ENCODE measurements at places on chromosomes 7 and 10.

DNA sequence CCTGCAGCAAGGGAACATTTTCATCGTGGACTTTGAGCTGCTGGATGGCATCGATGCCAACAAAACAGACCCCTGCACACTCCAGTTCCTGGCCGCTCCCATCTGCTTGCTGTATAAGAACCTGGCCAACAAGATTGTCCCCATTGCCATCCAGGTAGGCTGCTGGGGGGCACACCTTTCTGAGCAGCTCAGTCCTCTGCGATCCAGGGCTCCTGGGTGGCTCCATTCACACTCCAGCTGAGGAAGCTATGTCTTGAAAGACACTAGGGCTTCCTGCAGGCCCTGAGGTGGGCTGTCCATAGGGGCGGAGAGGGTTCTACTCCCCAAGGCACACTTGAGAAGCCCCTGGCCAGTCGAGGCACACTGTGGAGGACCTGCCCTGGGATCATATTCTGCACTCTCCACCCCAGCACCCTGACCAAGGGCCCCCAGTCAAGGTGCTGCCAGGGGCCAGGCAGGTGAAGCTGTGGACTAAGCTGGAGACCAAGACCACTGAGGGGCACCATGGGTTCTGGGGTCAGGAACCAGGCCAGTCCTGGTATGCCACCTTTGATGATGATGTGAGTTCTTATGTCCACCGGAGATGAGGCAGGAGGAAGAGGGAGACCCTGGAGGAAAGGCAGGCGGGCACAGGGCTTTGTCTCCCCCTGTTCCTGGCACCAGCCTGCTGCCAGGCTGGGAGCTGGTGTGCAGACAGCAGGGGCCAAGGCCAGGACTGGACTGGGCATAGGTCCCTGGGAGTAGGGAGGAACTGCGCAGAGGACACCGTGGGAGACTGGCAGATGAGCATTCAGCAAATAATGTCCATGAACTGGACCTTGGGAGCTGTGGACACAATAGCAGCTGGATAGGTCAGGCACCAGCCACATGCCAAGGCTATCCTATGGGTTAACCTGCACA, 54.8 kb downstream of the ALOX5 start:
- no peak for DNase-seq

DNA sequence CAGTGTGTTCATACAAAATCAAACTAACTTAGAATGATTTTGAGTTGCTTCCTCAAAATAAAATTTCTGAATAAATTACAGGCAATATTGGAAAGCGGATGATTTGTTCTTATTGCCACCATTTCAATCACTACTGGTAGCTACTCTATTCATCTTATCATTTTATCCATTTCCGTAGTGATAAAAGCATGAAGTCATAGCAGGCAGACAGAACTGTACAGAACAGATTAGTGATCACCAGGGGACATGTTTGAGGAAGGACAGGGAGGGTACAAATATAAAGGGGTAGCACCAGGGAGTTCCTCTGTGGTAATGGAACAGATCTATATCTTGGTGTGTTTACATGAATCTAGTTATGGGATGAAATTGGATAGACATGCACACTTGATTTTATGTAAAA, 138.5 kb downstream of the WNT2 start:
- no peak for DNase-seq

GRCh38 chr10:131975003-131975402, 6.7 kb downstream of the BNIP3 start:
- no peak for DNase-seq

- no peak for DNase-seq
Observed at GRCh38 chr7:44963364-44964290, 15.2 kb downstream of the MYO1G start.

- DNase-seq: no peak
Observed at GRCh38 chr10:42623929-42624328, 14.4 kb downstream of the ZNF33B start.

DNA sequence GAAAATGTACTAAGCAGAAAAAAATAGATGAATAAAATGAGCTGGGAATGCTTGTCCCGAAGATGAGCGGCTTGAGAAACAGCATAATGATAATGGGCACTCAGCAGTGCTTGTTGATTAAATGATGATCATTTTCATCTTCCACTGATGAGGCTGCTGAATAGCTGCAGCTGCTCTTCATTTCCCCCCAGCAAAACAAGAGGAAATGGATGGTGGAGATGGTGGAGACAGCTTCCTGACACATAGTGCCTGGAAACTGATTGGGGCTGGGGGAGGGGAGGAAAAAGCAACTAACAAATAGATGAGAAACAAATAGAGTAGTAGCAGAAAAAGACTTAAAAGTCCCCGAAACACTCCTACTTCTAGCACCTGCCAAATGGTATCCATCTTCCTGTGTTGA, 41.4 kb downstream of the MRC1 start:
- no peak for DNase-seq

DNA sequence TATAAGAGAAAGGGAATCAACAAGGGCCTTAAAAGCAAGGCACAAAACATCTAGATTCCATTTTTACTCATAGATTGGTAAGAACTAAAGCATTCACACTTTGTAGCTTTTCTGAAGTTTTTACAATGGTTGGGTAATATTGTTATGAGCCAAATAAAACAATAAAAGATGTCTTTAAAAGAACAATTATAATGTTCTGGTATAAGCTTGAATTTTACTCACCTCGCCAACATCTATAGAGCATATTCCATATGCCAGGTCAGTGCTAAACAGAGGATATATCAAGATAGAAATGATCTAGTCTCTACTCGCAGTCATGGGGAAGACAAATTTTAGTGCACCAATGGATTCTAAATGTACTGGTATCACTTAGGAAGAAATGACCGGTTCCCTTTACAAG, 11.9 kb downstream of the STEAP1 start:
- no peak for DNase-seq

- DNase-seq: peak; percentile 67
Observed at GRCh38 chr10:80408242-80409101, at the start of gene PRXL2A. Gene PRXL2A (plus strand): TSS chr10:80408551. CDS start chr10:80420468, 11,917 bp downstream.

DNA sequence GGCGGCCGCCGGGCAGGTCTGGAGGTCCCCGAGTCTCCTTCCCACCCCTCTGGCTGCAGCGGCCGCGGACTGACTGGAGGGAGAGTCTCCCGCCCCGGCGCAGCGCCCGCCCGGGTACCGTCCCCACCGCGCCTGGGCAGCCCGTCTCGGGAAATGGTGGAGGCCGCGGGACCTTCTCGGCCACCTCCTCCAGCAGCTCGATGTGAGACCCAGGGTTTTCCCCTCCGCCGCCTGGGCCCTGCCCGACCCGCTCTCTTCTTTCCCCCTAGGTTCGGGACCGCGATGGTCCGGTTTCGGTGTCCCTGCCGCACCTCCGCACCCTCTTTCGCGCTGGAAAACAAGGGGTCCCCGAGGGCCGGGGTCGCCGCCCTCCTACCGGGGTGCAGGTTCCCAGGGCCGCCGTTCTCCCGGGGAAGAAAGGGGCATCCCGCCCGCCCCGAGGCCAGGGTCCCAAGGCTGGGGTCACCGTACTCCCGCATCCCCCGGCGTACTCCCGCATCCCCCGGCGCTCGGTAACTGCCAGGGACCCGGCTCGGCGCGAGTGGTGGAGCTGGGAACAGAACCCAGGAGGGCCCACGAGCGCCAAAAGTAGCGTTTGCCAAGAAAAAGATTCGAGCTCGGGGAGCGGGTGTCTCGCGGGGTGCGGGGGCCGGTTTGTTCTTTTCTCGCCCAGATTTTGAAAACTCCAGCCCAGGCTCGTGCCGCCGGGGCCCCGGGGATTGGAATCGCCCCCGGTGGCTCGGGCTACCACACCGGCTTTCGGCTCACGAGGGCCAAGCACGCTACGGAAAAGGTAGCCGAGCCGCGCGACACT, 3.4 kb downstream of the TNRC18 start:
- DNase-seq: no peak

GRCh38 chr10:56895306-56895705, 534.2 kb upstream of the ZWINT start:
- DNase-seq: no peak

DNA sequence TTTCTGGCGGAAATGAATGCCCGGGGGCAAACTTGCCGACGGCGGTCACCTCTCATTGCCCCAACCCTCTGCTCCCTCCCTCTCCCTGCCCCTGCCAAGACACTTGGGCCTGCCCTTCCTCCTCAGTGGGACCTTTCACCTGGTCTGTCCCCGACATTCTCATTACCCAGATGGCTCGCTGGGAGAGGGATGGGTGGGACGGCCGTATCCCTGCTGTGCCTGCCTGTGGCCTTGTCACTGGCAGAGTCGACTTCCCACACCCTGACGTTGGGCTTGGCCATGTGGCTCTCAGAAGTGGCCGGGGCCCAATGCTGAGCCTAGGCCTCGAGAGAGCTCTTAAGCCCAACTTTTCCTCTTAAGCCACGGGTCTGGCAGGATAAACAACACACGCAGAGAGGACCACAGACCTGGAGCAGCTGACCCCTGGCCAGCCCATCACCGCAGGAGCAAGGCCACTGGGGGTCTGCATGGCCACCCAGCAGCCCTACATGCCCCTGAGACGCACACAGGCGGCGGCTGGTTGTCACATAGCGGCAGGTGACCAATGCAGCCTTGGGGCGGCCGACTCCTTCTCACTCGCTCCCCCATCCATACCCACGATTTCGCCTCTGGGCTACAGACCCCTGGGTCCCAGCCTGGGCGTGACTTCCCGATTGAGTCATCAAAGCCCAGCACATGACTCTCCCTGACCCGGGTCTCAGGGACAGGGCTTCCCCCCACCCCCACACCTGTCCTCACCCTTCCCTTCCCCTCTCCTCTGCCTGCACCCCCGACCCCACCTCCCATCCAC, 40.1 kb downstream of the SLC29A4 start:
- DNase-seq: no peak

GRCh38 chr10:12919574-12919973, 81.9 kb downstream of the CCDC3 start:
- no peak for DNase-seq

DNA sequence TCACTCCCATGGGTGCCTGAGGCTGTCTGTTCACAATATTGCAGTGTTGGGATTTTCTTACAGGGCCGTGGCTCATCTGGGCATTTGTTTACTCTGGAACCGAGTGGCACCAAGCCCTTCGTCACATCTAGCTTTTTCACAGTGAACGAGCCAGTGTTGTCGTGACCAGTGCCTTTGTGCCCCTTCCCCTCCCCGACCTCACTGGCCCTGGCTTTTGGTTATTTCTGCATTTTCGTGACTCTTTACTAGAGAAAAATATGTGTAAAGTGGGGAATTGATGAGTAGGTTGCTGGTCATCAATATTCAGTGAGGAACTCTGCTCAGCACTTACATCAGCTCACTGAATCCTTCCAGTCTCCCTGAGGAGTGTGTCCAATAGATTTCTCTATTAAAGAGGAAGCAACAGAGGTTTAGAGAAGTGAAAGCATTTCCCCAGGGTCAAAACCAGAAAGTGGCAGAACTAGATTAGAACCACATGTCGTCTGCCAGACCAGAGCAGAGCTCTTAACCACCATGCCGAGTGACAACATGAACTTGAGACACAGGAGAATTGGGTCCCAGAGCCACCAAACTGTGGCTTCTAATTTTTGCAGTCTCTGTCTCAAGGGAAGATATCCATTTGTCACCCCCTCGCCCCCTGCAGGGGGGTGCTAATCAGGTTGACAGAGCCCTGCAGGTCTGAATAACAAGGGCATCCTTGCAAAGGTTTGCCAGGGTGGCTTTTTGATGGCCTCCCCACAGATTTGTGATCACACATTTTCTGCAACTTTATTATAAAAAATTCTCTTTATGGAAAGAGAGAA, 125.3 kb downstream of the CHN2 start:
- DNase-seq: no peak
